ENCODE measurements at places on chromosomes 1 and 21.

GRCh38 chr1:43073490-43074230 lies 98.4 kb downstream of the EBNA1BP2 start:
- DNase-seq: peak; percentile 79

DNA sequence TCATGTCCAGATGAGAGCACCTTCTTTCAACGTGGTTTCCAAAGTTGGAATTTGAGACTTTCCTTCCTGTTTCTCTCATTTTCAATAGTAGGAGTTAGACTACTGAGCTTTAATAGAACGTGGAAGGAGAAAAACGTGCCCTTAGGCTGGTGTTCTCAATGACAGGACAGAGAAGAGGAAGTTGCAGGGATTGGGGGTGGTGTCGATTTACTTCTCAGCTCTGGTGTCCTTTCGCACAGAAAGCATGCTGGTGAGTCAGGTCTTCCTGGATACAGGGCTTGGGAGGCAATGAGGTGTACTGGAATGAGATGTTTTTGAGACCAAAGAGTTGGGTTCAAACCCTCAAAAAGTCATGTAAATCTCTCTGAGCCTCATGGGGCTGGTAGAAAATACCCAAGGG lies 67.1 kb downstream of the HIVEP3 start:
- DNase-seq: no peak

DNA sequence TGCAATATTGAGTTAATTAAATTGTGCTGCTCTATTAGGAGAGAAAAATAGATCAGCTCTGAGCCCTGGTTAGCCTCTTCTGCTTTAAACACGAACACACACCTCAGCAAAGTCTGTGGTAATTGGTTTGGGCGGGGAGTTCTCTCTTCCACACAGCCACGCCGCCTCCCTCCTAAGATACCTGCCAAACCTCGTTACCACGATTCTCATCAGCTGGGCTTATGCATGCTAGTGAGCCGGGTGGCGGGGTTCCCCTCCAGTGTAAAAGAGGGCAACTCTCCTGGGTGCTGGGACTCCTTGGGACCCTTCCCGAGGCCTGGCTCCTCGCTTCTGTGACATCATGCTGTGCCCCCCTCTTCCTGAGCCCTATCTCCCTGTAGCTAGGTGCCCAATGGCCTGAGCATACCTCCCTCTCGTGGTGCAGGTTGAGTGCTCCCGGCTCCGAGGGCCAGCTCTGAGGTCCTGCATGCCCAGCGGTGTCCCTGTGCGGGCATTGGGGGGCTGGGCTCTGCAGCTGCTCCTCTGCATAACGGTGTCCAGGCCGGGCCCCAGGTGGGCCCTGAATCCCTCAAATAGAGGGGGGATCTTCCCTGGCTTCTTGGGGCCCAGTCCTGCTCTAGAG lies 182.9 kb downstream of the PRDM16 start:
- DNase-seq: no peak

- DNase-seq: no peak
Measured at GRCh38 chr21:33011462-33011861, 14.3 kb upstream of the OLIG2 start.

DNA sequence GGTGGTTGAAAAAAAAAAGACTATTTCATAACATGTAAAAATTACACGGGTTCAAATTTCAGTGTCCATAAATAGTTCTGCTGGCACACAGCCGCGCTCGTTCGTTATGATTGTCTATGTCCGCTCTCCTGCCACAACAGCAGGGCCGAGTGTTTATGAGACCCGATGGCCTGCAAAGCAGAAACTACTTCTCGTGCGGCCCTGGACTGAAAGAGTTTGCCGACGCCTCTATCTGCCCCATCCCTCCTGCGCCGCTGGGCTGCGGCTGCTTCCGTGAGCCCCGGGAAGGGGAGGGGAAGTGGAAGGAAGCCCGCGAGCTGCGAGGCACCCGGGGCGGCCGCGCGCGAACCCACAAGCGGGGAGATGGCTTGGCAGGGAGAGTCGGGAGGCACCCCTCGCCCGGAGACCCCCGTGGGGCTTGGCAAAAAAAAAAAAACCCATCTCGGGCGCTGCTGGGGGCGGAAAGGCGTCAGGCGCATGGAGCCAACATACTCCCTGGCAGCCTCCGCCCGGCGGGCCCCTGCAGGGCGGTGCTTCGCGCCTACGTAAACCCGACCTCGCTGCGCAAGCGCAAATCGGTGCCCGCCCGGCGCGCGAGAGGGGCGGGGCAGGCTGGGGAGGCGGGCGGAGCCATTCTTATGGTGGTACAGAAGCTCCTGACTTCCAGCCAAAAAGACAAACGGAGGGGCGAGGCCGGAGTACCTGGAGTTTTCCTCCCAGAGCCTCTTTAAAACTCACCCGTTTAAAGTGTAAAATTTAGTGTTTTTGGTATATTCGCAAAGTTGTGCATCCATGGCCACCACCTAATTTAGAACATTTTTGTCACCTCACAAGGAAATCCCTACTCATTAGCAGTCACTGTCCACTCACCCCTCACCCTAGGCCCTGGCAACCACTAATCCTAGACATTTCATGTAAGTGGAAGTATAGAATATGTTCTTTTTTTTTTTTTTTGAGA lies 8.3 kb downstream of the SLC27A3 start:
- peak; percentile 92 for DNase-seq

GRCh38 chr1:213719462-213719861 lies 268.3 kb upstream of the PROX1 start:
- DNase-seq: no peak

DNA sequence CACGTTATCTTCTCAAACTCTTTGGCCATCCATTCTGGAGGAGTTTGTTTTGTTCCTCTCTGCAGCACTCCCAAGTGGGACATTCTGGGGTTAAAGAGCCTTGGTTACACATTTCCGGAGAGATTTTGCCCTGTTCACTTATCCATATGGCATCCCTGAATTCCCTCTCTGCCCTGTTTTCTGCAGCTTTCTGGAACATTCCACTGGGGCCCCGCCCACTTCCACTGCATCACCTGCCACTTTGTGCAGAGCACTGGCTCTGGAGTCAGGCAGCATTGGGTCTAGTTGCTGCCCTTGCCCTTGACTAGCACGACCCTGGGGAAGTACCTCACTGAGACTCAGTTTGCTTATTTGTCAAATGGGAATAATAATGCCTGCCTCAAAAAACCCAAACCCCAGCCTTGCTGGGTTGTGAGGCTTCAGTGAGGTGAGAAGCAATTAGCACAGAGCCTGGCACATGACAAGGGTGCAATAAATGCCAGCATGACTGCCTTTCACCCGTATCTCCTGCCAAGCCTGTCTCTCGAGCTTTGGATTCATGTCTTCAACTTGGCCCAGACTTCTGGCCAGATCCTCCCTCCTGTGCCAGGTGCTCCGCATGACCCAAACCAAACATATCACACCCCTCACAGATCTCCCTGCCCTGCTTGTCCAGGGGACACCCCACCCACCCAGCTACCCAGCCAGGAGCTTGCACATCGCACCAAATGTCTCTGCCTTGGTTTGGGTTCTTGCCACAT lies 38.3 kb downstream of the IL6R start:
- no peak for DNase-seq

DNA sequence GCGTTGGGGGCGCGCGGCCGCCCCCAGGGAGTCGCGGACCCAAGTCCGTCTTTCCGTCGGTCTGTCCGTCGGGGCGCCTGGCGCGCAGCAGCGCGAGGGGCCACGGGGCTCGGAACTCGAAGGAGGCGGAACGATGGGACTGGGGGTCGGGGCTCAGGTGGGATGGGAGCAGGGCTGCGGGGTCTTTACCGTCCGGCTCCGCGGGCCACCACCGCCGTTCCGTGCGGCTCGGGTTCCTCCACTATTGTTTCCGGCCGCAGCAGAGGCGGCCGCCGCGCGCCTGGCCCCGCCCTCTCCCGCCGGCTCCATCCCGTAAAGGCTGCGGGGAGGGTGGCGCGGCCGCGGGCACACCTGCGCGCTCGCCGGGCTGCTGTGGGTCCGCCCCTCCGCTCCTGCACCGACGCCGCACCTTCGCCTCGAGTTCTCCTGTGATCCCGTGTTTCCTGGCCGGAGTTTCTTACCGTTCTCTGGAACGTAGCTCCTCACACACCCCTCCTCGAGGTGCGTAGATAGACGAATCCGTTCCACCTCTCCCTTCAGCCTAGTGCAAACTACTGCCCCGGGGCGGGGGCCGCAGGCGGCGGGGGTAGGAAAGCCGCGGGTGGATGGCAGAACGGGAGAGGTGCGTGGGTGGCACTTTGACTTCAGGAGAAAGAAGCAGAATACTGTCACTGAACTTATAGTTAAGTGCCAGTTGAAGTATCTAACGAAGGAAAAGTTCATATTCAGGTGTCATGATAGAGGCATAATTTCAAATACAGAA lies at the start of gene C21orf91:
Gene C21orf91, minus strand, starts transcription at position 243 of the 763 bp plus-strand sequence. CDS start 1,038 bp downstream, outside the sequence.
- DNase-seq: peak; percentile 92

GRCh38 chr1:14649976-14650375 lies 51.5 kb downstream of the KAZN start:
- DNase-seq: no peak
